ENCODE measurements at places on chromosomes 4 and X. TPM values are rescaled to one million over a fixed set of nuclear protein-coding genes. Genes with fewer than 3 reads are reported as not detected.

RS1 gene
- not detected for total RNA-seq

DNA sequence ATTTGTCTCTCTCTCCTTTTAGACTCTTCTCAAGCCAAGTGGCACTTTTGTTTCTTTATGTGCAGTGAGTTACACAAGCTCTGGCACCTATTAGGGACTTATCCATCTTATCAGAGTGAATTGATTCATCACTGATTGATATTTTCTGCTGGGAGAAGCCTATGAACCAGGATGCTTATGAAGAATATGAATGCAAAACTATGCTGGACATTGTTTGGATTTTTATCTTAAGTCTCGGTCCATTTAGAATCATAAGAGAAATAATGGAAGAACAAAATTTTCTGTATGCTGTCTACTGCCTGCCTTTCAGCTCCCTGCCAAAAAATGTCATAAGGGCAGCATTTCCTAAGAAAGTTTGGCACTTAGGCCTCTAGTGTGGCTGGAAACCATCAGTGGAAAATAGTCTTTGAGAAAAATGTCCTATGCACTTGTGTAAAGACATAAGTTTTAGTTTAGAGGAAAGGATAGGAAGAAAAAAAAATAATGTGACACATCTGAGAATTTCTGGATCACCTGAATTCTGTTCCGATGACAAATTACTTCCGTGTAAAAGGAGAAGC is 365.7 kb upstream of the MAD2L1 start:
- DNase-seq: no peak

TLR1 gene
- 0.42 TPM for total RNA-seq

GRCh38 chr4:137927972-137928371 is 314.2 kb downstream of the SLC7A11 start:
- DNase-seq: no peak

All from osteocyte (in vitro differentiated cells).